ENCODE measurements at places on chromosomes 16 and 17.

DNA sequence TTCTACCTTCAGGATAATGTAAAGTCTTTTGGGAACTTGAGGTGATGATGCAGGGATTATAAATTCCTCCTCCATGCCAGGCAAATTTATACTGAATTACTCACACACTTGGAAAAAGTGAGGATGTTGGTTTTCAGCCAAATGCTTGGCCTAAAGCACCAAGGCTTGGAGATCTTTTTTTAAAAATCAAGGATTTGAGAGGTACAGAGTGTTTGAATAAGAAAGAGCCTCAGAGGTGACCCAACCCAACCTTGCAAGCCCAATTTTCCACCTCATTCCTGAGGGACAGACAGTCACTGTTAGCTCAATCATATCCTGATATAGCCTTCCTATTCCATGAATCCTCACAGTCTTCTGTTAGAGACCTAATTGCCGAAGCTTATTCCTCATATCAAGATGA is 14.0 kb downstream of the GRIN2A start:
- DNase-seq: no peak

DNA sequence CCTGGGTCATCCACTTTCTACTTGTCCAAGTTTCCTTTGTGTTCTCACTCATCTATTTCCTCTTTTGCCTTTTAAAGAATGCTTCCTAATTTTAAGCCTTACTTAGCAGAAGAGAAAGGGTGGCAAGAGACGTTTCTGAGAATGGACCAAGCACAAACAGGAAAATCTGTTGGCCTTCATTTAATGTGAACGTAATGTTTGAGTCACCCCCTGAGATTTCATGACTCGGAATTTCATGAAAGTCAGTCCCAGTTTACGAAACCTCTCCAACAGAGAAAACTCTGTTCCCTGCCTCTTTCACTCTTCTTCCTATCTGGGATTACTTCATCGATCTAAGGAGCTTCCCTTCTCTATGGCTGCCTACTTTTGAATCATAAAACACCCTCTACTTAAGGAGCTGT is at the start of gene CD300E:
TSS of gene CD300E (minus strand) at position 46 of the 401 bp plus-strand sequence. CDS start 117 bp downstream, outside the sequence.
- no peak for DNase-seq

GRCh38 chr17:1227917-1228780 is 42.1 kb upstream of the BHLHA9 start:
- peak; percentile 66 for DNase-seq

- no peak for DNase-seq
Measured at GRCh38 chr17:50087912-50088405, 7.2 kb upstream of the PDK2 start.

- no peak for DNase-seq
Measured at GRCh38 chr16:84924331-84925091, 86.8 kb downstream of the ZDHHC7 start.

GRCh38 chr16:56947604-56947995 is 14.2 kb upstream of the CETP start:
- DNase-seq: no peak

DNA sequence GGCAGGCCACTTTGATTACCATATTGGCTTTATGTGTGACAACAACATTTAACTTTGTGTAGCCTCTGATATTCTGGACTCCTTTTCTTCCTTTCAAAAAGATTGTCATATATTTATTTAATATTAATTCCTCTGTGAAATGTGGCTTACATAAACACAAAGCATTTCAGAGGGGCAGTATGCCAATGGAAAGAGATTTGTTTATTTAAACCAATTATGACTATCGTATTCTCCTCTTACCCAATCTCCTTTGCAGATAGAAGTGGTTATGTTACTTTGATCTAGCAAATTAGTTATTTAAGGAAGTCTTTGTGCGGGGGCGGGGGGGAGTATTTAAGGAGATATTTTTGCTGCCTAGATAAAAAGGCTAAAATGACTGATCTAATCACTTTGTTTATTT is 573.7 kb upstream of the KIF2B start:
- DNase-seq: no peak

DNA sequence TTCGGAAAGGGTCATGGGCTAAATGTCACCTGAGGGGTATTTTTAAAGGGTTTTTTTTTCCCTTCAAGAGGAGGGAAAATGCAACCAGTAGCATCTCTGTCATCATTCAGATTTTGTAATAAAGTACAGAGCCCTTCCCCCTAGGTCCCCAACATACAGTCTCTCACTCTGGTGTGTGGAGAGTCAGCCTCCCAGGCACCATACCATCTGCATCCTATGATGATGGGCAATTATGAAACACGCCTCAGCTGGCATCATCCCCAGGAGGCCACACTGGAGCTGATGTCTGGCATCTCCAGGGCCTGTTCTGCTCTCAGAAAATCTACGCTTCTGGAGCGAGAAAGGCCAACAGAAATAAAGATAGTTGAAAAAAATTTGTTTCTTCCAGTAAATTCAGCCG is 32.0 kb downstream of the TBX4 start:
- DNase-seq: no peak

GRCh38 chr17:45394091-45394490 is 38.6 kb downstream of the ARHGAP27 start:
- no peak for DNase-seq

DNA sequence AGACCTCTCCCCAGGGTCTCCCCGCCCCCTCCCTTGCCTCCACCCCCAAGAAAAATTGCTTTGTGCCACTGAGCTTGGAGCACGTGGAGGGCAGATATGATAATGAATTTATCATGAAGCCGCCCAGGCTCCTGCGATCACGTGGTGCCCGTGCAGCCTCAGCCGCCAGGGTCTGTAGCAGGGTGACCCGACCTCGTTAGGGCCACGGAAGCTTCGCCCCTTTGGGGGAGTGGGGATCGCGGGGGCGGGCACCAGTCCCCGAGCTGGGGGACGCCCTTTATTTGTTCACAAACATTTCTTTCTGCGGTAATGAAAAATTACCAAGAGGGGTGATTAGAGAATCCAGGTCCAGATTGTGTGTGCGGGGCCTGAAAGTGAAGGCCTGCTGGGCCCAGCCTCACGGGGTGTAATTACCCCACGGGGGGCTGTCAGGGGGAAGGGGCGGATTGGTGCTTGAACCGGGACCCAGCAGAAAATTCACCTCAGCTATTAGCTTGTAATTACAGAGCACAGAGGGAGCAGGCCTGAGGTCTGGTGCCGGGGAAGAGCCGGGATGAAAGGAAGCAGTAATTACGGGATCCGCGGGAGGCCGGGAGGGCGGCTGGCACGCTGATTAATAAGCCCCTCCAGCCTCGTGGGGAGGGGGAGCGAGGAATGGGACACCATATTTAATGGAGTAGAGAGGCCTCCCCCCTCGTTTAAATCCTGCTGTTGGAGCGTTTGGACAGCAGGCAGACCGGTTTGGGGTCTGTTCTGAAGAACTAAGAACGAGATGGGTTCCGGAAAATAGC is 13.3 kb downstream of the GSE1 start:
- DNase-seq: no peak

DNA sequence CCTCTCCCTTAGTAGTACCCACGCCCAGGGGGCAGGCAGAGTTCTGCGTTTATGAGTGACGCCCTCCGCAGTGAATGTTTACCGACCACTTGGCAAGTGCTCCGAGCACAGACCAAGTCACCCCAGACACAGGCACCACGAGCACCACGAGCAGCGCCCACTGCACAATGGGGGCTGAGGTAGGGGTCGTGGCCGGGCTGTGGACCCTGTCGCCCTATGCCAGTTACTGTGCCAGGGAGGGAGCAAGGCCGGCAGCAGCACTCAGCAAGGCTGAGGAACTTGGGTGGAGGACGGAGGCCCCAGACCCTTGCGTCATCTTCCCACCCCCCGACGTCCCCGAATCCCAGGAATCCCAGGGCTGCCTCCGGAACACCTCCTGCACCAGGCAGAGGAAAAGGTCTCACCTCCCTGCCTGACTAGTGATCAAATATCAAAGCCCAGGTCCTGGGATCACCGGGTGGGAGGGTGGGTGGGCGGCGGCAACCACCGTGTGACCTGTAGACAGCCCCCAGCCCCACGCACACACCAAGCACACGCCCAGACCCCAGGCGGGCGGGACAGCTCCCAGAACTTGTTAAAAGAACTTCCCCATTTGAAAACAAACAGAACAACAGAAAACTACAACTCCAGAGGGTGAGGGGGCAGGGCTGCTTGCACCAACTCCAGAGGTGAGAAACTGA is 5.4 kb downstream of the VASN start:
- no peak for DNase-seq

DNA sequence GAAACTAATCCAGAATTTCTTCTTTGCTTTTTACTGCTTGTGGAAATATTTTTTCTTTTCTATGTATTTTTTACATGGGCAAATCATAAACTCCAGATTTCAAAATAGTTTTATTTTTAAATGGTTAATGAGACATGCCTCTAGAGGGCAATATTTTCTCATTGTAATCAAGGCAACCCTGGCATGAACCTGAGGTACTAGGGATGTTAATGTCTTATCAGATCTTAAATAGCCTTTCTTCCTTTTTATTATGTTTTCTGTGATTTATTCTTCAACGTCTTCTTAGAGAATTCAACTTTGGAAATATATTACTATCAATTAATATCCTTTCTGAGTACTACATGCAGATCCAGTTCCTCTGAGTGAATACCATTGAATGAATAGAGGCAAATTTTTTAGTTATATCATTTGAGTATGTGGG is 324.7 kb downstream of the BCAS3 start:
- DNase-seq: no peak

DNA sequence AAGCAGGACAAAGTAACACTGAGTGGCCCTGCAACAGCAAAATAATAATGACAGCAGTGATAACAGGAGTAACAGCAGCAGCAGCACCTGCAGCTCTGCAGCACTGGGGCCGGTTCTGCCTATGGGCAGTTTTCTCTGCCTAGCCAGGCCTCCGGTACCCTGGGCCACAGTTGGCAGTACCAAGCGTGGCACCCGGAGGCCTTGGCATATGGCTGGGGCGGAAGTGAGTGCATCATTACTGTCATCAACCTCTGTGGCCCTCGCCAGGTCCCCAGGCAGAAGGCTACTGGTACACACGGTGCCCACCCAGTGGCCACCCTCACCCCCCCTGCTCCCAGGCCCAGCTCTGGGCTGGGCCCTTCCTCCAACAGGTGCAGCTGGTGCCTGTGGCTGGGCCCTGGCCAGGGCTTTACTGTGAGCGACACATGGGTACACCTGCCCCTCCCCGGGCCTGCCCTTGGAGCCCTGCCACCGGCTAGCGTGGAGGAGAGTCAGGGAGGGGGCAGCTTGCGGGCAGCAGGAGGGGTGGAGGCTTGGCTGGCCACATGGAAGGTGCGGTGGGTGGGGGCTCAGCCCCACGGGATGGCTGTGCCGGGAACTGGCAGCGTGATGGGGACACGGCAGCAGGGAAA is 3.0 kb downstream of the KCNJ12 start:
- no peak for DNase-seq

DNA sequence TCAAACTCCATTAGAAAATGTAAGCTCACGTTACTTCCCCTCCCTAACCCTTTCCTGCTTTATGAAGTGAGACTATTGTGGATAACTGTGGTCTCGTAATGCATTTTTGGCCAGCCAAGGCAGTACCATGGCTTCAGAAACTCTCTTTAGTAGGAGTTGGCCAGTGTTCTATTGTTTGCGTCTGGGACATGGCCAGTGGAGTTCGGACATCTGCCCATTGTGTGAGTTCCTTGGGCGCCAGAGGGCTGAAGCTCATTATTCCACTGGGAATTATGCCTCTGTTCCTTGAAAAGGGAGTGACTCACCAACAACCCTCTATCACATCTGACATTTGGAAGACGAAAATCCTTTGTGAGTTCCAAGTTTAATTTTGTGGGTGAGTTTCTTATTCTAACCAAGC is 319.5 kb upstream of the SOX9 start:
- no peak for DNase-seq

GRCh38 chr17:27379888-27380533 is 76.2 kb upstream of the KSR1 start:
- DNase-seq: no peak

DNA sequence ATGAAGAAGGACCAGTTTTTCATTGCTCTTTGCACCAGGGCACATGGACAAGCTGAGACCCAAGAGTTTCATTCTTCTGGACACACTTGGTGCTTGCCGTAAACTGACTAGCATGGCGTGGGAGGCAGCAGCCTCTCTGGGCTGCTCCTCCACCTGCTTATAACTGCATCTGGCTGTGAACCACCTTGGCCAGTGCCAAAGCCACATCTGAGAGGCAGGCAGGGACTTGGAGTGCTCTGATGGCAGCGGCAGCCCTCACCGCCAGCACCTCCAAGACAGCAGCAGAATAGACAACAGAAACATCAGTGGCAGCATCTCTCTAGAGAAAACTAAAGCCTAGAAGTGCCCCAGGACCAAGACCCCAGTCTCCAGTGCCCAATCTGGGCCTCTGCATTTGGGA is 4.7 kb downstream of the KRT37 start:
- no peak for DNase-seq

DNA sequence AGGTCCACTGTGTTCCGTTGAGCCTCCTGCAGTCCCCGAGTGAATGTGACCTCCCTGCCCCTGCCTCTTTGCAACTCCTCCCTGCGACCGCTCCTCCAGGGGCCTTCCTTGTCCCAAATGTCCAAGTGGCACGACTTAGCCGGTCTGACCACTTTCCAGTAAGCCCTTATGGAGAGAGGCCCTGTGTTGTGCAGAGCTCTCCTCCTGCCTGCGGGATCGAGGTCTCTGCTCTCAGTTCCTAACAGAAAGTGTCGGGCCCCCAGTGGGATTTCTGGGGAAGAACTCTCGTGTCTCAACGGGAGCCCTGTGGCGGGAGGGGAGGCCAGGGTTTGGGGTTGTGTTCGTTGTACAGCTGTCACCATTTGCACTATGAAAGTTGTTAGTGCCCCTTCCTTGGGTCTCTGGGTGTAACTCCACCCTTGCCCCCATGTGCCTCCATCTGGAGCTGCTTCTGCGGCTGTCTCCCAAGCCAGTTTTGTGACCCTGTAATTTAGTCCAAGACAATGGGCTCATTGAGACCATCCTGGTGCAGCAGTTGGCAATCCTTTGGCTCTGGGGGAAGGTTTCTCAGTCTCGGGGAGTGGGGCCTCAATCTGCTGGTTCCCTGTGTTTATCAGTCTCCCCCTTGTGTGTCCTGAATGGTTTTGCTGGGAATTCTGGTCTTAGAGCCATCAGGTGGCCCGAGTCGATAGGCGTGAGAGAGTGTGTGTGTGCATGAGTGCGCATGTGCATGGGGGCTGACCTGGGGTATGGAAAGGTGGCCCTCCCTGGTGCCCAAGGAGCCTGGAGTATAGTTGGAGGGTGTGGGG is 234.5 kb downstream of the SEC14L1 start:
- DNase-seq: no peak

DNA sequence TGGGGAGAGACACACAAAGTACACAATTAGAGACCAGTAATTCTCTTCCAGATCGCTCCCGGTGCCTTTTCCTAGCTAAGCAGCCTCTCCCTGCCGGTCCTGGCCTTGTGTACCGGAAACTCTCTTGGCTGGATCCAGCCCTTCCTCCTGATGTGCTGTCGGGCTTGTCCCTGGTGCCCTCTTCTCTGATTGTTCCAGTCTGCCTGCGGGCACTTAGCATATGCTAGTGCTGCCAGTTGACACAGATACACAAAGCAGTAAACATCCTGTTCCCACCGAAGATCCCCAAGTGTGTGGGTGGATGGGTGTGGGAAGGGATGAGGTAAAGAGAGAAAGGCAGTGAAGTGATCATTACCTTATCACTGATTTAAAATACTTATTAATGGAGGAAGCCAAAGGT is 9.7 kb downstream of the HS3ST3B1 start:
- no peak for DNase-seq

GRCh38 chr16:16095646-16096045 is 127.6 kb downstream of the ABCC6 start:
- DNase-seq: no peak

All from GM12892 (cell line).